ENCODE measurements at places on chromosomes 6 and 20.

DNA sequence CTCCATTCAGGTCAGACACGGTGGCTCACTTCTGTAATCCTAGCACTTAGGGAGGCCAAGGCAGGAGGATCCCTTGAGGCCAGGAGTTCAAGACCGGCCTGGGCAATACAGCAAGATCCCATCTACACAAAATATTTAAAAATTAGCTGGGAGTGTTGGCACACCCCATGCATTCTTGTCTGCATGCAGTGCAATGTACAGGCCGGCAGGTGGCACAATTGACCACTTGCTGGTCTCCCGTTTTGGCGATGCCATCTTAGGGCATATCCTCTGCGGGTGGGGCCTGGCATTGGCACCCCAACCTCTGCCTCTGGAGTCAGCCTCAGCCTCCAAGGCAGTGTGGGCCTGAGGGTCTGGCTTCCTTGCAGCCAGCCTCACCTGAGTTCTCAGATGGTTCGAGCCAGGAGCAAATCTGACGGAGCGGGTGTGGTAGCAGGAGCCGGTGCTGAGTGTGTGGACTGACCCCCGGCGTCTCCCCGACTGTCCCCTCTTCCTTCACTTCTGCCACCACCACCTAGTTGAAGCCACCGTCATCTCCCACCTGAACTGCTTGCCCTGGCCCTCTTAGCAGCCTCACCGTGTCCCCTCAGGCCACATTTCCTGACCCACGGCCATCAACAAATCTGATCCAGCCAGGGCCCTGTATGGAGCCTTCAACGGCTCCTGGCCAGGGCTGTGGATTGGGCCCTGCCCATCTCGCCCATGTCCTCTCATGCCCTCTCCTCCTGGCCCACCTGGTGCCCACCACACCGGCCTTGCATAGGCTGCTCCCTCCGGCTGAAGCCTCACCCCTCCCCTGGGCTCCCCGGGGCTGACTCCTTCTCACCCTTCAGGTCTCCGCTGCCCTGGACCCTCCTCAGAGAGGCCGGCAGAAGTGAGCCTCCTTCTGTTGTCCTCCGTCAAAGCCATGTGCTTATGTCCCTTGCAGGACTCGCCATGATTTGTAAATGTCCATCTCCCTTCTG, 44.0 kb downstream of the EFCAB8 start:
- DNase-seq, result peak; percentile 82

- DNase-seq, result no peak
Observed at GRCh38 chr6:142938510-142938909, 6.5 kb downstream of the HIVEP2 start.

- DNase-seq, result no peak
Observed at GRCh38 chr20:18466574-18466893, 296 bp downstream of the DZANK1 start.

GRCh38 chr6:135256866-135257265, 75.8 kb downstream of the MYB start:
- DNase-seq, result no peak

GRCh38 chr20:39021748-39022147, 59.6 kb downstream of the DHX35 start:
- no peak for DNase-seq

DNA sequence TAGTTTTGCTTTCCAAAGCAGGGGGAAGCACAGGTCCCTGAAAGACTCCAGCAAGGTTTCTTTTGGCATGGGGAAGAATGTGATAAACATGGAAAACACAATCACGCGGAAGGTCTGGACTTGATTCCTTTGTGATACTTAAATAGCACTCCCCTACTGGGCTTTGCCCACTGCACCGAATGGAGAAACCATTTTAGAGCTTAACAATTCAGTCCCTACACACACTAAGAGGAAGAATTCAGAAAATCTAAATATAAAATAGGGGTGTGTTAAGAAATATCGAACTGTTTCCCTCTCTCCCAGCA, 71.4 kb upstream of the NHSL1 start:
- no peak for DNase-seq

GRCh38 chr20:52895701-52896100, 76.5 kb upstream of the TSHZ2 start:
- DNase-seq, result no peak

DNA sequence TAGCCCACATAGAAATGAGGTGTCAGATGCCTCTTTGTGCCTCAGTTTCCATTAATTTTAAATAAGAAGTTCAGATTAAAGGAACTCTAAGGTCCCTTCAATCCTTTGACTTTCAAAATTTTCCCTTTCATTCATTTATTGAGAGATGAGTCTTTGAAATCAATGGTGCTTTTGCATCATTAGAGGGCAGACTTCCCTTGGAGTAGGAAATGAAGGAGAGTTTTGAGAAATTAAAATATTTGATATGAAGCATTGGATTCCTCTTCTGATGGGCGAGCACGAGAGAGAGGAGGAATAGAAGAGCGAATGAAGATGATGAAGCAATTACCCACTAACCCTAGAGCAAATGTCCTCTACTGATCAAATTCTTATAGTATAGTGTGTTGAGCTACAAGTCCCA, 105.7 kb downstream of the EDN1 start:
- no peak for DNase-seq

DNA sequence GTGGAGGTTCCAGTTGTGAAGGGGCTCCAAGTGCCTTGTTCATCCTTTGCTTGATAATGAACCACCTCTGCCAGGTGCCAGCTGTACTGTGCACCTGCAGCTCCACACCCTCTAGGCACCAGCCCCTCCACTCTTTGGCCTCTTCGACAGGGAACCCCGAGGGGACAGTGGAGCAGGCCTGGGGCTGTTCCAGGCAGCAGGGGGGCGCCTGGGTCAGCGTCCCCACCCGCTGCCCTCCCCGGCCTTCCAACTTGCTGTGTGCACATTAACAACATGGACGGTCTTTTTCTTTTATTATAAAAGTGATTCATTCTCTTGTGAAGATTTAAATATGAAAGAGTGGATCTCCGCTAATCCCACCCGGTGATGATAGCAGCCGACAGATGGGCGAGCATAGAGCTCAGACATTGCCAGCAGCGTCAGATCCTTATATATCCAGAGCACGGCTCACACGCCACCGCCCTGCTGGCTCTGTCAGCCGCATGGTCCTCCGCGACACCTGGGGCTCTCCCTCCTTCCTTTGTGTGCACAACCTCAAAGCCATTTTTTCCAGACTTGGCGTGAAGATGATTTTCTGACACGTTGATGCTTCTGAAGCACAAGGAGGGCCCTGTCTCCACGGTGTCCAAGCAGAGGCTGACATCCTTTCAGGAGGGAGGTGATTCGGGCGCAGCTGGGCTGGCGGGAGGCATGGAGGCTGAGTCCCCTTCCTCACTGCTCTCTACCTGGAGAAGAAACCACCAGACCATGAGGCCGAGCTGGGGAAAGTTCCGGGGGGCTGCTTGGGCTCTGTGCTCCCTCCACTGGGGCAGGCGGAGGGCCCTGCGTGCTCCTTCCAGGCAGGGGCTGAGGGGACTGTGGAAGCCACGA, 22.2 kb upstream of the MRGBP start:
- DNase-seq, result no peak

- no peak for DNase-seq
Observed at GRCh38 chr6:111745186-111745585, 128.1 kb downstream of the FYN start.

DNA sequence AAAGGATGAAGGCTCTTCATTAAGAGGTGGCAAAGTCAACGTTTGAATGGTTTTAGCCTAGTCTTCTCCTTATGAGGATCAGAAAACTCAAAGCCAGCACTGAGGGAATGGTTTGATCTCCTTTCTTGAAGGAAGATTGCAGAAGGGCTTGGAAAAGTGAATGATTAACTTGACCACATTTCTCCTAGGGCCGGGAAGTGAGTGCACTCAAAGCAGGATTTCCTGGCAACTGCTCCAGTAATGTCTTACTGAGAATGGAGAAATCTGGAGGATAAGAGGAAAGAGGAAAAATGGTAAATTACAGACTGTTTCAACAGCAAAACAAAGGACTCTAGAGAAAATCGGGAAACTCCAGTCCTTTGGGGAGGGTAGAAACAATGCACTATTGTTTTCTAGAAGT, 189.0 kb upstream of the FOXA2 start:
- DNase-seq, result no peak

- no peak for DNase-seq
Observed at GRCh38 chr6:133130863-133131262, 110.3 kb upstream of the EYA4 start.

- no peak for DNase-seq
Observed at GRCh38 chr6:170096191-170096802, 194.6 kb downstream of the DLL1 start.

- no peak for DNase-seq
Observed at GRCh38 chr6:16810411-16810810, 49.2 kb upstream of the ATXN1 start.

DNA sequence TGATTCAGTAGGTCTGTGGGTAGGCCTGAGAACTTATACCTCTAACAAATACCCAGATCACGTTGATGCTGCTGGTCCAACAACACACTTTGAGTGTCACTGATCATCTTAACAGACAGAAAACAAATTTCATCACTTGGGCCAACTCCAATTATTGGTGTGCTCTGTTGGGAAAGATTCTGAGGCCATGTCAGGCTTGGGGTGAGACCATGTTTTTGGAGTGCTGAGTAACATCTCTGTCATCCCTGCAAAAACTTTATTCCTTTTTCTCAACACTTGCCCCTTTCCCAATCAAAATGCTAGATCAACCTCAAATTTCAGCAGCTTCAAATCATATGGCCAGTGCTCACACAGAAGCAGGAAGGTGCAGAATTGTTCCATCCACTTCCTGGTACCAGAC, 108.8 kb upstream of the TENT5A start:
- no peak for DNase-seq

- DNase-seq, result no peak
Observed at GRCh38 chr20:3935295-3935955, 46.2 kb downstream of the PANK2 start.

DNA sequence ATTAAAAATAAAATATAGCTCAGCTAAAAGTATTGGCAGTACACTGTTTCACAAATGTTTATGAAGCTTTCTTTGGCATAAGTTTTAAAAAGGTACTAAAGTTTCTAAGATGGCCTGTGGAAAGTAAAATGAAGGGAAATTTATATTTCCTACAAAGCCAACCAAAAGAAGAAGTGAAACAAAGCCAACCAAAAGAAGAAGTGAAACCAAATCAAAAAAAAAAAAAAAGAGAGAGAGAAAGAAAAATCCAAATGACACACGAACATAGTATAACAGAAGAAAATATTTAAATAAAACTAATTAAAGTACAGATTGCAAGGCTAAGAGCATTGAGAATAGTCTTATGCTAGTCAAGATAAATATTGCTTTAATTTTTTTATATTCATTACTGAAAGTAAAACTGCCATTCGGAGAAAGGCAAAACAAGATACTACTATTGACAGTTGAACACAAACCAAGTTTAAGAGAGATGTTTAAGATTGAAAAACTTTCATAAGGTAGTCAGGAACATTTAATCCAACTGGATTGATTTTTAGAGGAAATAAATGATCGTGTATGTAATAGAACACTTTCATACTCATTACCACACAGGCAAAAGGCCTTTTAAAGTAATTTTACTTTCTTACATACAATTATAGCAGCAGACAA, 12.8 kb upstream of the KHDRBS2 start:
- DNase-seq, result peak; percentile 47

- no peak for DNase-seq
Observed at GRCh38 chr6:105747823-105748405, 338.2 kb upstream of the PRDM1 start.

- DNase-seq, result no peak
Observed at GRCh38 chr6:166542580-166542912, 43.9 kb downstream of the RAMACL start.

- no peak for DNase-seq
Observed at GRCh38 chr20:45782890-45783289, 8.8 kb downstream of the WFDC3 start.

- no peak for DNase-seq
Observed at GRCh38 chr20:44133424-44133823, 53.6 kb downstream of the JPH2 start.

- DNase-seq, result peak; percentile 74
Observed at GRCh38 chr20:32685541-32686529, 12.1 kb upstream of the C20orf203 start.

DNA sequence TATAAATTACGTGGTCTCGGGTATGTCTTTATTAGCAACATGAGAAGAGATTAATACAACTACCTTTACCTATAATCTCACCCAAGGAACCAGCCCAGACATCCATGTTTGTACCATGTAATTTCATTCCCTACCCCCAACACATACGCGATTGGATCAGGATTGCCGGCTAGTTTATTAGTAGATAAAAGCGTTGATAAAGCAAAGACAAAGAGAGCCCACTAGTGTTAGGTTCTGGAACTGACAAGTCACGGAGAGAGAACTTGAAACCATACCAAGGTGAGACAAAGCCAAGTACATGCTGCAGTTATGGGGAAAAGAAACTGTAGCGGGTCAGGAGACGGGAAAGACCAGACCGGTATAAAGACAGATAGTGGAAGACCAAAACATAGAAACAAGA, 37.4 kb upstream of the FAM135A start:
- DNase-seq, result no peak

GRCh38 chr6:42572523-42572922, 8.7 kb downstream of the UBR2 start:
- no peak for DNase-seq

- DNase-seq, result no peak
Observed at GRCh38 chr6:18309046-18309445, 44.7 kb upstream of the DEK start.

DNA sequence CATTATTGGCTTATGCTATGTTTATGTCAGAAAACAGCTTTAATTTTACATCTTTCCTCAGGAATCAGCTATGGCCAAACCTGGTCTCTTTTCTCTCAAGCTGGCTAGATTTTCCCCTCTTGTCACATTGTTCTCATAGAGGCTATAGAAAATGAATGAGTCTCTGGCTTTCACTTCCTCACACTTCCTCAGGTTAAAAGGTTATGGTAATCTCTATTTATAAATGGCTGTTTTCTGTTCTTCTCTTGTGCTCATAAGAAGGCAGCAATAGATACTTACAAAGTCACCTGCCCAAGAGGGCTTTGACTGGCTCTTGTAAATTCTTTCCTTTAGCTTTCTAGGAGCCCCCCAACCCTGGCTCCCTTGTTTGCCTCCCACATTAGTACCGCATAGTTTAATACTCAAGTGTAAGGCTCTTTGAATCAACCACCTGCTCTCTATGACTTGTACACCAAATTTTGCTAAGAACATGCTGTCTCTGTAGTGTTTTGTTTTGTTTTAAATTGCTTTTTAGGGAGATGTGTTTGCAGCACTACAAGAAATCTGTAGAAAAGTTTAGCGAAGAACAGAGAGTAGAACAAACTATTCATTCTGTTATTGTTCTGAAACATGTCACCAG, 897.4 kb upstream of the CITED2 start:
- DNase-seq, result no peak

DNA sequence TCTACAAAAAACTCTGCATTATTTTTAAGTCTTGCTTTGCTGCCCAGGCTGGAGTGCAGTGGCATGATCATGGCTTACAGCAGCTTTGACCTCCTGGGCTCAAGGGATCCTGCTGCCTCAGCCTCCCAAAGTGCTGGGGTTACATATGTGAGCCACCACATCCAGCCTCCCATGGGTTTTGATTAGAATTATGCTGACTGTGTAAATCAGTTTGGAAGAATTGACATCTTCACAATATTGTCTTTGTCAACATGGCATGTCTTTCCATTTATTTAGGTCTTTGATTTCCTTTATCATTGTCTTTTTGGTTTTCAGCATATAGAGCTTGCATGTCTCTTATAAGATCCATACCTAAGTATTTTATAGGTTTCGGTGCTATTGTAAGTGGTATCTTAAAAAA, 13.2 kb upstream of the APCDD1L start:
- DNase-seq, result no peak
